A549 treated with Mapracorat at 1 μM for 4 hours (cell line): ENCODE measurements at places on chromosomes 7 and 10. TPM values are rescaled to one million over a fixed set of nuclear protein-coding genes. Genes with fewer than 3 reads are reported as not detected.

The SDHAF3 gene
- 18.2 to 44.9 TPM (median 20.0 TPM) in 5 replicates for total RNA-seq

The TRIM50 gene
- not detected in 5 replicates for total RNA-seq

The FEZF1 gene
- total RNA-seq = not detected in 5 replicates

The SCRN1 gene
- 48.7 to 62.1 TPM (median 60.0 TPM) in 5 replicates for total RNA-seq

The SPDYE1 gene
- total RNA-seq = not detected in 5 replicates

The ZNF138 gene
- 2.4 to 3.5 TPM (median 2.7 TPM) in 5 replicates for total RNA-seq

The TUBB8 gene
- total RNA-seq = 0.07 to 0.16 TPM (median 0.09 TPM) in 4 of 5 replicates, not detected in the other

The DIP2C gene
- 9.7 to 14.3 TPM (median 12.6 TPM) in 5 replicates for total RNA-seq

The SPOCK2 gene
- 0.29 to 0.69 TPM (median 0.45 TPM) in 5 replicates for total RNA-seq

The TAS2R4 gene
- 0.07 to 0.16 TPM (median 0.14 TPM) in 5 replicates for total RNA-seq

The EBLN1 gene
- 0.14 to 0.23 TPM (median 0.16 TPM) in 4 of 5 replicates, not detected in the other for total RNA-seq

The SUN3 gene
- total RNA-seq = 0.19 TPM in 1 of 5 replicates, not detected in the others

The SLC29A3 gene
- 21.6 to 25.3 TPM (median 23.9 TPM) in 5 replicates for total RNA-seq

The FFAR4 gene
- total RNA-seq = 0.07 to 0.29 TPM (median 0.15 TPM) in 5 replicates

The SPDYE16 gene
- total RNA-seq = not detected in 5 replicates

The ADCK2 gene
- total RNA-seq = 16.4 to 21.4 TPM (median 20.3 TPM) in 5 replicates

The NEURL1 gene
- 0.52 to 0.87 TPM (median 0.62 TPM) in 5 replicates for total RNA-seq

The SP8 gene
- total RNA-seq = not detected in 5 replicates

The ABCA13 gene
- total RNA-seq = 0.04 to 0.08 TPM (median 0.05 TPM) in 4 of 5 replicates, not detected in the other

The NCF1 gene
- total RNA-seq = 0.13 to 0.26 TPM (median 0.23 TPM) in 4 of 5 replicates, not detected in the other

The CALML5 gene
- total RNA-seq = not detected in 5 replicates

The EFCAB10 gene
- 2.2 to 3.8 TPM (median 2.8 TPM) in 5 replicates for total RNA-seq

The CH25H gene
- total RNA-seq = 0.12 to 0.36 TPM (median 0.32 TPM) in 5 replicates

The HOXA4 gene
- 1.3 to 2.2 TPM (median 1.8 TPM) in 5 replicates for total RNA-seq

The TMEM273 gene
- not detected in 5 replicates for total RNA-seq

The NPSR1 gene
- total RNA-seq = not detected in 5 replicates

The FXYD4 gene
- total RNA-seq = not detected in 5 replicates

The LIPM gene
- total RNA-seq = not detected in 5 replicates

The MNX1 gene
- 3.0 to 5.8 TPM (median 5.5 TPM) in 5 replicates for total RNA-seq

The PIP4K2A gene
- total RNA-seq = 18.6 to 25.4 TPM (median 20.2 TPM) in 5 replicates

The TMEM176B gene
- total RNA-seq = 0.15 to 0.23 TPM (median 0.19 TPM) in 3 of 5 replicates, not detected in the others

The C10orf105 gene
- not detected in 5 replicates for total RNA-seq

The TMEM213 gene
- not detected in 5 replicates for total RNA-seq

The GSDME gene
- total RNA-seq = 34.9 to 51.2 TPM (median 42.2 TPM) in 5 replicates
